ENCODE measurements at places on chromosomes 1 and 21.

- no peak for DNase-seq
These were observed 296.9 kb upstream of the SGIP1 start for GRCh38 chr1:66237042-66237441.

DNA sequence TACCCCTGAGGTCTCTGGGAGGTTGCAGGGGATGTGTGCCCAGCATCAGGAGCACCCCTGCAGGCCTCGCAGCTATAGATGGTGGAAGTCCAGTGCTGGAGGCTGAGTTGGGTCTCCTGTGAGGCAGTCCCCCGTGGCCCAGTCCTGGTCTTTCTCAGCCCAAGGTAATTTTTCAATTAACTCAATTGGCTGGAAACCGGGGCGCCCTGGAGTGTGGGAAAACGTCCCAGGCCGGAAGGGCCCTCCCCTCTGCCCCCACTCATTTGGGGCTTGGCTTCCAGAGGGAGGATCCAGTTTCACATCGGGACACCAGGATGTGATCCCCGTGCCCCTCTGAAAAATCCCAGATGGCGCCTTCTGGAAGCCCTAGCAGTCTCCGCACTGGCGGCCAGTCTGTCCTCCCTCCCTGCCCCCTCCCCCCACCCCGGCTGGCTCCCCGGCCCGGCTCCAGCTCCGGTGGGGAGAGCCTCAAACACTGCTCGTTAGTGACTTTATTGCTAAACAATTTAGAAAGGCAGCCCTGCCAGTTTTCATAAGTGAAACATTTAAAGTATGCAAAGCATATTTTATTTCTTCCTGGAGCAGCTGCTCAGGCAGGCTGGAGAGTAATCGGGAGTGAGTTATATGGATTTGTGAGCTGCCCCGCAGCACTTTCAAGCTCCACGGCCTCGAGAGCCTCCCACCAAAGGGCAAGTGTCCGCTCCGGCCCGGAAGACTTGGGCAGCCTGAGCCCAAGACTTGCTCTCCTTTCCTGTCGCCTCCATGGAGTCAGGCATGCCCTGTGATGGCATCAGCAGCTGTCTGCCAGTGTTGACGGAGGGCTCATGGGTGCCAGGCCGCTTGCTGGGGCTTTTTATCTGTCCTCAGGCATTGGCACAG lies 208.2 kb upstream of the TMEM51 start:
- DNase-seq, result no peak

- DNase-seq, result no peak
These were observed 50.2 kb downstream of the SLC25A24 start for GRCh38 chr1:108149796-108150467.

GRCh38 chr21:42308914-42309752 lies 6.1 kb downstream of the TFF3 start:
- DNase-seq, result no peak

DNA sequence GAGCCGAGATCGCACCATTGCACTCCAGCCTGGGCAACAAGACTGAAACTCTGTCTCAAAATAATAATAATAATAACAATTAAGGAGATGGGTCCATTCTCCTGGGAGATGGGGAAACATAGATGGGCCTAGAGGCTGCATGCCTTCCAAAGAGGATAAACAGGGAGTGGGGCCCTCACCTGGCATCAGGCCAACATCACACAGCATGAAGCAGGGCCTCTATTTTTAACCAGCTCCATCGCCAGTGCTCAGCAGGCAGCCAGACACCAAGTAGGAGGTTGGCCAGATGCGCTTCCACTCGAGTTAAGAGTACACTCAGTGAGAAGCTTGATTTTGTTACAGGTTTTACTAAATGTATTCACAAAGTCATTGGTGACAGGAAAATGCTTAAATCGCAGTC lies 352.0 kb downstream of the RRAGC start:
- DNase-seq, result no peak

DNA sequence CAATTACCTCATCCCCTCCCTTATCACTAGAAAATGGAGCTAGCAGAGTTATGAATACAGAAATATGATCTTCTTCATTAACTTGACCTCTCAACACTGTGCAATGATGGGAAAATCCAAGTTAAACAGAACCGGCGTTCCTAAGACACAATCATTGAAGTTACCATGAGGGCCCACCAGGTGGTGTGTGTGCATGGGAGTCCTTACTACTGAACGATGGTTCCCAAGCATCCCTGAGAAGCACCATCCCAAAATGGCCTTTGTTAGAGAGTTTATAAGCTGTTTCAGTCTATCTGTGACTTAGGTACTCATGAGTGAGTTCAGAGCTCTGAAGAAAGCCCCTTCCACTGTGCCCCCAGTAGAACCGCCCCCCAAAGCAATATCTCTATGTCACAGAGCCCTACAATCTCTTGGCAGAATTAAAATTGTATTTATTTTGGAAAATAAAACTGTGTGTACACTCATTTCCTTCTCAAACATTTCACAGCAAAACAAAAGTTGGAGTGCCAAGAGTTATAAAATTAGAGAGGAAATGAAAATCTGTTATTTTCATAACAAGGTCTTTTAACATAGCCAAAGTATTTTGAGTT lies 56.8 kb downstream of the PLD5 start:
- no peak for DNase-seq

DNA sequence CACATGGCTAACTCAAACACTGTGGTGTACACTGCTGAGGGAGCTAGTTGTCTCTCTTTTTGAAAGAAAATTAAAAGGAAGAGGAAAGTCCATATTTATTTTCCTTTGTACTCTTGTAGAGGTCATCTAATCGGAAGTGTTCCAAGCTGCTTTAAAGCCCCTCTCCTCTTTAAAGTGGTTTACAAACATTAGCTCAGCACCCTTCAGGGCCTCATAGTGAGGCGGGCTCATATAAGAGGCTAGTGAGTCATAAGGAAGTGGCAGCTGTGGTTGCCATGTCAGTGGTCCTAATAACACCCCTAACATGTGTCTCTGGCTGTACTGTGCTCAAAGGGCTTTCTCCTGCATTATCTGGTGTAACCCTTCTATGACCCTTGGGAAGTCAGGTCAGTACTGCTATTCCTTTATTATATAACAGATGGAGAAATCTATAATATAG lies 104.4 kb upstream of the SERBP1 start:
- no peak for DNase-seq

DNA sequence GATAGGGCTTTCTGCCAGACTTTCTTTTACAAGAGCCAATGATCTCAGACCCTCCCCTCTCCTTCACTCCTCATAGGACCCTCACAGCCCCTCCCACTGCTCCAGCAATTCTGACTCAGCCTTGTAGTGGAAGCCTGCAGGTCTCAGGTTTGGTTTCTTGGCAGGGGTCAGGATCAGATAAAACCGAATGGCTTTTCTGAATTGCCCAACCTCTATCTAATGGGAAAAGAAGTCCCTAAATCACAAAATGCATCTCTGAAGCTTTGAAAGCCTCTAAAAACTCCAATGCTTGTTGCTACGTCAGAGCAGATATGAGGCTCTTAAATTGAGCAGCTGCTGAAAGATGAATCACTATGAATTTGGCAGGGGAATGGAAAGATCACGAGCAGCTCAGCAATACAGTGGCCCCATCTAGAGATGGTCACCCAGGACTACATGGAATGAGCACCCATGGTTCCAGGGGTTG lies 74.5 kb downstream of the NID1 start:
- no peak for DNase-seq

GRCh38 chr1:13494025-13494424 lies 19.8 kb downstream of the LRRC38 start:
- no peak for DNase-seq

DNA sequence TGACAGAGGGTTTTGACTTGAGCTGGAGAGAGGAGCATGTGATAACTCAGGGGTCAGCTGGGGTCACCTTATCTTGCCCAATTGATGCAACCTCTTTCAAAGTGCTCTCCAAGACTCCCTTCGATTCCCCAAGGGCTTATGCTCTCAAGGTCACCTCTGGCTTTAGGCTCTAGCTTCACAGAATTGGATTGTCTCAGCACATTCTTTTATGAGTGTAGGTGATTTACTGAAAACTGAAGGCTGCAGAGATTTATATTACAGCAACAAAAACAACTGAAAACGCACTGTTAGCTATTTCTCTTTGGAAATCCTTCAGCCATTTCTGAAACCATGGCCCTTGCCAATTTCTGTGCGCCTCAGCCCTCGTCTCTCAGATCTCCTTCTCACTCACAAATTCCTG lies 34.5 kb upstream of the MAP1LC3C start:
- no peak for DNase-seq

DNA sequence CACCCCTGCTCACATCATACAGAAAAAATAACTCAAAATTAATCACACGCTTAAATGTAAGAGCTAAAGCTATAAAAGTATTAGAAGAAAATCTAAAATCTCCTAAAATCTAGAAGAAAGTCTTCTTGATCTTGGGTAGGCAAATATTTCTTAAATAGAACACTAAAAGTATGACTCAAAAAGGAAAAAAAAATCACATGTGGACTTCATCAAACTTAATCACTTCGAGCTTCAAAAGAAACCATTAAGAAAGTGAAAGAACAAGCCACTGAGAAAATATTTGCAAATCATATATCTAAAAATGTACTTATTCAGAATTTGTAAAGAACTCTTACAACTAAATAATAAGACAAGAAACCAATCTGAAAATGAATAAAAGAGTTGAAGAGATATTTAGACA lies 32.7 kb downstream of the LRRC52 start:
- no peak for DNase-seq

- no peak for DNase-seq
These were observed 68.2 kb downstream of the LHX9 start for GRCh38 chr1:197985351-197985750.

GRCh38 chr1:18043871-18044270 lies 63.7 kb upstream of the IGSF21 start:
- no peak for DNase-seq

GRCh38 chr1:55039342-55040082 lies at the start of gene PCSK9:
TSS of gene PCSK9 (plus strand) at chr1:55039548. CDS start at chr1:55039838, 290 bp downstream.
- no peak for DNase-seq

- DNase-seq, result peak; percentile 45
These were observed at the start of gene H6PD for GRCh38 chr1:9234223-9235095. TSS of gene H6PD (plus strand) at chr1:9234774. CDS start at chr1:9244935, 10,161 bp downstream.

GRCh38 chr1:235893840-235894239 lies 27.1 kb upstream of the LYST start:
- DNase-seq, result no peak

- DNase-seq, result no peak
These were observed 47.9 kb upstream of the LEPR start for GRCh38 chr1:65372557-65372956.

DNA sequence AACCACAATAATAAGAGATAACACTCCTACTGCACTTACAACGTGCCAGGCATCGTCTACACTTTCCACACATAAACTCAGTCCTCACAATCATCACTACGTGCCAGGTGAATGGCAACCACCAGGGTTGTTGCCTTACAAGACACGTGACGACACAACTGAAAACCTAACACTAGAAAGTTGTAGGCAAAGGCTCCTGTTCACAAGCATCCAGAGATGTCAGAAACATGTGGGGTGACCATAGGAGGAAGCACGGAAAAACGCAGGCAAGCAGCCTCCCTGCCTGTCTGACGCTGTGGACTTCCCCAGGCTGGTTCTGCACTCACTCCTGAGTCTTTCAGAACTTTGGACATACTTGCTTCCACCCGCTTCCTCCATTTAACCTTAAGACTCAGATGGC lies 7.0 kb downstream of the CAPZB start:
- no peak for DNase-seq

GRCh38 chr1:42480921-42481320 lies 17.8 kb downstream of the CCDC30 start:
- DNase-seq, result no peak

GRCh38 chr1:182652933-182653332 lies 31.5 kb downstream of the RGS8 start:
- DNase-seq, result no peak

DNA sequence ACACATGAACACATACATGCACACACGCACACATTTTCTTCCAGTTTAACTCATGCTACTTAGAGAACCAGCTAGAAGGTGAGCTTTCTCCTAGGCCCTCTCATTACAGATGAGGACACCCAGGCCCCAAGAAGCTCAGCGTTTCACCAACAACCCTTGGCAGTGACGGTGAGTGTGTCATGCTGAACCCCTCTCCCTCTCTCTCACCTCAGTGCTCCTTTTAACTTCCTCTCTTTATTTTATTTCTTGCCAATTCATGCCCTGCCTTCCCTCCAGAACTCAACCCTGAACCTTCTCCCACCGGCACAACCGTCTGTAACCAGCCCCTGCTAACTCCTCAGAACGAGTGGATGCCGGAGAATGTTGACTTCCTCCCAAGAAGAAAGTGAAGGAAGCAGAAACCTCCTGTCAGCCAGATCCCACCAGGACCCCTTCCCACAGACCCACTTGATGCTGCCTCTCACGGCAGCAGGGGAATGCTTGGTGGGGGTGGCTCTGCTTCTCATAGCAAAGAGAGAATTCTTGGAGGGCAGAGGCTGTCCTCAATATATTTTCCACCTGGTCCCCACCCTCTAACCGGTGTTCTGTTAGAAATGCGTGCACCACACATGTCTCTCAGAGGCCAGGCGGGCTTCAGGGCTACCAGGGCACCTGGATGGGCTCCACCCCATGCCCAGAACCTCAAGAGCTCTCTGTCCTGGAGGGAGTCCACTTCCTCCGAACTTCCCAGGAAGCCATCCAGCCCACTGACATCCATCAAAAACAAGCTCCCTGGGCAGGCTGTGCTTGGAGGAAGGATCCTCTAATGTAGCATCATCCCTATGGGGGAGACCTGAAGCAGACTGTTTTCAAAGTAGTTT lies 134.0 kb downstream of the TOMM20 start:
- no peak for DNase-seq

DNA sequence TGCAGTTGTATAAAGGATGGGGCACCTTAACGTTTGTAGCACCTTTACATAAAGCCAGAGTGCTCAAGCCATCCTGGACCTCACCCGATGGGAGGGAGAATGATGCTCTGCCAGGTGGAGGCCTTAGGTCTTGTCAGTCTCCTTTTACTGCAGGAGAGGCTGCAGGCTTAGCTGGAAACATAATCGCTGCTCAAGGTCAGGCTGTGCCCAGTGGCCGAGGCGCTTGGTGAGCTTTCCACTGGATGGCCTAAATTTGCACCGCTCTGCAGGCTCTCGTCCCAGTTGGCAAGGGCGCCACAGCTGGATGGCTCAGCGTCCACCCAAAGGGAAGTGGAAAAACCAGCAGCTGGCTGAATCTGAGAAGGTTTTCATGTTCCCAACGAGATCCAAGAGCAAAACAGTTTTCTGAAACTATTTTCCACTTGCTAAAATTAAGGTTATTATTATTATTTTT lies 438.9 kb downstream of the CAMTA1 start:
- DNase-seq, result no peak

GRCh38 chr1:11384170-11384554 lies 94.8 kb upstream of the DISP3 start:
- DNase-seq, result no peak

DNA sequence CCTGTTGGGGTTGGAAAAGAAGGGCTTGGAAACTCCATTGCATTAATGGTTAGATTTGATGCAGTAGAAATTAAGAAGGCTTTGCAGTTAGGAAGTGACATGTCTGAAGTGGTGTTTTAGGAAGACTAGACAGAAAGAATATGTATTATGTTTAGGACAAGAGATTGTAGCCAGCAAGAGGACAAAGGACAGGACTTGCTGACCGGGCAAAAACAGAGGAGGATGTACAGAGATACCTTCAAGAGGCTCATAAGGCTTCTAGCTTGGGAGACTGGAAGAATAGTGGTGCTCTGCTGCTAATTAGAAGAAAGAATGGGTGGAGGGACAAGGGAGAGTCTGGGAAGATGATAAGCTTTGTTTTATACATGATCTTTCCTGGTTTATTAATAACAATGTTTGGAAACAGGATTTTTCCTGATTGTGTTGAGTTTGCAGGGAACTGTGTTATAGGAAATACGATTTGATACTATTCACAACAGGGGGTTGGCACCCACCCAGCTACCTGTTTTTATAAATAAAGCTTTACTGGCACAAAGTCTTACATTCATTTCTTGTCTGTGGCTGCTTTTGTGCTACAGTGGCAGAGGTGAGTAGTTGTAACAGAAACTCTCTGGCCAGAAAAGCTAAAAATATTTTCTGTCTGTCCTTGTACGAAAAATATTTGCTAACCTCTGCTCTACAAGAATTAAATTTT lies 37.1 kb upstream of the TMCO2 start:
- DNase-seq, result no peak

Measured in stimulated activated CD4-positive, alpha-beta T cell treated with anti-CD3 and anti-CD28 coated beads, TNF-alpha, amount 100 ng/mL, for 4 hours (primary cell).